ENCODE measurements at places on chromosomes 3 and 15.

DNA sequence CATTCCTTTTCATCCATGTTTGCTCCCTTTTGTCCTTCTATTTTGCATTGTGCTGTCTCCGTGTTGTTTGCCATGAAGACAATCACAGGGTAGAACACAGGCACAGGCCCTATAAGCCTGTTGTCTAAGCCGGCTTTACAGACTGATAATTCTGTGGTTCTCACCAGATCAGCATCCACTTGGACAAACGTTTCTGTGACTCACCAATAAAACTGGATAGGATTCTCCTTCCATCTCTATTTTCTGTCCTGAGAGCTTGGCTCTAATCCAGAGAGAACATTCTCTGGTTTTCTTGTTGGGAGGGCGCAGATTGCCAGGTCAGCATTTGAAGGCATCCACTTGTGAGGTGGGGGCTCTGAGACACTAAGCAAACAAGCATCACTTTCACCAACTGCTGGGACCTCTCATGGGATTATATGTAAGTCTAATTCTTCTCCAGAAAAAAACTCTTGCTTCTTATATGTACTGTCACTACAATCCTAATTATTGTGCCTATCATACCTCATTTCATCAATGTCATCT lies 101.6 kb downstream of the ERC2 start:
- DNase-seq = no peak

DNA sequence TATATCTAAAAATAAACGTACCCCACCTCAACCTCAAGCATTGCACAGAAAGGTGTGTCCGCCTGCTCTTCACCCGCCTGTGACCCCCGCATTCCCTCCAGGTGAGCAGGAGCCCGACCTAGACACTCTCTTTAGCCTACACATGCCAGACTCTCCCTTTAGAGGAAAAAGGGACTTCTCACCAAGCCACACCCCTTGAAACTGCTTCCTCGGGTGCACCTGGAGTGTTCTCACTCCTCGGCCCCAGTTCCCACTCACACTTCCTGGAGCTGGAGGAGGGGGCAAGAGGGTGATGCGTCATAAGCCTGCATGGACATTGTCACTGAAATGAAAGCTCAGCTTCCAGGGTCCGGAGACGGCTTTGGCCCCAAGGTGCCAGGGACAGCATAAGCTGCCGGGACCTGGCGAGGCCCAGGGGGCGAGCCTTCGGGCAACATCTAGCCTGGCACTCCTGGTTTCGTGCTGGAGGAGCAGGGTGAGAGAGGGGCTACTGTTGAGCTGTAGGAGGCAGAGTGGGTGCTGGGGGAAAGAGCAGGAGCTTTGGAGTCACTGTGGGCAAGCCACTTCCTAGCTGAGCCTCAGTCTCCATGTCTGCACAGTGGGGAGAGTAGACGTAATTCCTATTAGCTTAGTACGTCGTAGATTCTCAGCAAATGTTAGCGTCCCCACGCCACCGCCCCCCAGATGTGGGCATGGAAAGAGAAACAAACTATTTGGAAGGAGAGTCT lies 9.8 kb upstream of the MUC4 start:
- DNase-seq = no peak

GRCh38 chr3:177904621-177905020 lies 631.6 kb upstream of the KCNMB2 start:
- no peak for DNase-seq

- DNase-seq = no peak
Measured at GRCh38 chr3:111238885-111239284, 167.3 kb downstream of the NECTIN3 start.

GRCh38 chr15:20386198-20386597 lies 155.4 kb downstream of the GOLGA6L6 start:
- DNase-seq = no peak

DNA sequence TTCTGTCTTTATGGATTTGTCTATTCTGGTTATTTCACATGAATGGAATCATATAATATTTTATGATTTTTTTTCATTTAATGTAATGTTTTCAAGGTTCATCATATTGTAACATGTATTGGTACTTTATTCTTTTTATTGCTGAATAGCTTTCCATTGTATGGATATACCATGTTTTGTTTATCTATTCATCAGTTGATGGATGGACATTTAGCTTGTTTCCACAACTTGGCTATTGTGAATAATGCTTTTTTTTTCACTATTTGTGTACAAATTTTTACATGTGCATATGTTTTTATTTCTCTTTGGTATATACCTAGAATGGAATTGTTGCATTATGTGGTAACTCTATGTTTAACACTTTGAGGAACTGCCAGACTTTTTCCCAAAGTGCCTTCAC lies 64.7 kb downstream of the PFN2 start:
- no peak for DNase-seq

- peak; percentile 25 for DNase-seq
Measured at GRCh38 chr3:107740992-107741896, 218.5 kb downstream of the BBX start.

DNA sequence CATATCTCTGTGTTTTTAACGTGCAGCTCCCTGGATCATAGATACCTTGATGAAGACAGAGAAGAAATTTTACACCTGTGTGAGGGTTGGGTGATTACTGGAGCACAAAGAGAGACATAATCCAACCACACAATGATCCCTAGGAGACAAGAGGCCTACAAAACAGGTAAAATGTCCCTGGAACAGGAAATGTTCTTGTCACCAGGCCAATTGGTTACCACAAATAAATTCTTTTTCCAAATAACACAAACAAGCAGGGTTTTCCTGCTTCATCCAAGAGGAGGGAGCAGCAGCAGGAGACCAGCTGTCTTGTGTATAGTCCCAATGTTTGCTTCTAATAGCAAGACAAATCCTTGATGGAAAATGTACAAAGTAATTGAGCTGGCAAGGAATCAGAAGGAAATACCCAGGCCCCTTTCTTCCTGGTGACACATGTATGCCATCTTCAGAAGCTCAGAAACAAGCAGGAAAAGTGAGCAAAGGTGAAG lies 1.4 kb downstream of the MGLL start:
- no peak for DNase-seq

DNA sequence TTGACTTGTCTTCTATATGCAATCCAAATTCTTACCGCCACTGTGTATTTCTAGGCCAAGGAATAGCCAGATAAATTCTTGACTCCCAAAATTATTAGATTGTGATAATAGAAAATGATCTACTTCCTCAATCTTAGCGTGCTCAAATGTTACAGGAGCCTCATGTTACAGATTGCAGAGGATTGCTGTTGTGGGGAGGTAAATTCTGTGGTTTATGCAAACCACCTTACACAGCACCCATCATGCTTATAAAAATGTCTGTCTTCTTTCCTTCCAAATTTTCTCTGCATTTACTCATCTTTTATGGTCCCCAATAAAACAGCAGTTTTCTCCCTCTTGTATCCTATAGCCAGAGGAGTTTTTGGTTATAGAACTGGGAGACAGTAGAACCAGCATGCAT lies 420.2 kb upstream of the ROBO1 start:
- no peak for DNase-seq

DNA sequence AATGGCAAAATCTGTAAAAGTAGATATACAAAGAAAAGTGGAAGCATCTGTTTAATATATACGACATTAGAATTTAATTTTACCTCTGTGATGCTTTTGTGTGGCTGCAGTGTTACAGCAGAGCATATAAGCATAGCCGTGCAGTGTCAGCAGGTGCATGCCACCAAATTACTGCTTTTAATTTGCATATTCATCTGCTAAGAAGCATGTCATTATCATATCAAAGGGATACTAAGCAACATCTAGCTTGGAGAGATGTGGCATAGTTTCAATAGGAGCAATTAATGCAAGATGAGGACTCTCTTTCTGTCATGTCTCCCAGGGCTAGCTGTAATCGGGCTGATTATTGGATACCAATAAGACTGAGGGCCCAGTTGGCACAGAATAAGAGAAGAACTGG lies 214.4 kb upstream of the SOX2 start:
- DNase-seq = no peak

DNA sequence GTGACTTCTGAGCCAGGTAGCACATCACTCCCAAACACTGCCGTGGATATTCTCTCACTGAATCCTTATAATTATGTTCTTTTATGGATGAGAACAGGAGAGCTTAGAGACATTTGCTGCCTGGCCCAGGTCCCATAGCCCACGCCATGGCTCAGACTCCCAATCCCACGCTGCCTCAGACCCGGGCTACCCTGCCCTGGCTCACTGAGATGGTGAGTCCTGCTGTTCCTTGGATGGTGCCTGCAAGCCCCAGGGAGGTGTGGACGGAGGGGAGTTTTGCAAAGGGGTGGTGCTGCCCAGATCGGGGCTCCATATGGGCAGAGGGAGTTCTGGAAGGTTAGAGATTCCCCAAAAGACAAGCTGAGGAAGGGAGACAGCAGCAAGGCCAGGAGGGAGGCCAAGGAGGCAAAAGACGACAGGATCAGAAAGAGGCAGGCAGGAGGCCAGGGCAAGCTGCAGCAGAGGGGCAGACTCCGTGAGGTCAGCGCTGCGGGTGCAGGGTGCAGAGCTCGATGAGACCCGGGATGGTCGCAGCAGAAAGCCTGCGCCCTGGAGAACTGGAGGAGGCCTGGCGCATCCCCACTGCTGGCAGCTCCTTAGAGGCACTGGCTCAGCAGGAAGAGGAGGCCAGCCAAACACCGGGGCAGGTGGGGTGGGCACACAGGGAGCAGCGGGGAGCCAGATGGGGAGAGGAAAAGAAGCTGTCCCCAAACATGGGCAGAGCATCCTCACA lies 95.7 kb upstream of the ALDH1A3 start:
- no peak for DNase-seq

- no peak for DNase-seq
Measured at GRCh38 chr3:66256806-66257205, 36.0 kb downstream of the SLC25A26 start.

DNA sequence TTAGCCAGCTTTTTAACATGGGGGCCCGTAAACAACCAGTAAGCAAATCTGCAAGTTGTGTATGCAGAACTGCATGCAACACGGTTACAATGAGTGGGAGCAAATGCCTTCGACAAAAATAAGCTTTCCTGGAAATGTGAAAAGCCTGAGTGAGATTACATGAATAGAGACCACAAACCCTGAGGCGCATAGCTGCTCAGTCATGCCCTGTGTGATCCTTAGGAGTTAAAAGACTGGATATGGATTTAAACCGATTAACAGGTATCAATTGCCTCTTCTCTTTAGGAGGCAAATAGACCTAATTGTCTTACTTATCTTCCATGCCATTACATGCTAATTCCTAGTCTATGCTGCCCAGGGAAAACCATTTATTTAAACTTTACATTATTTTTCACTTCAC lies 810.3 kb downstream of the ROBO1 start:
- no peak for DNase-seq

DNA sequence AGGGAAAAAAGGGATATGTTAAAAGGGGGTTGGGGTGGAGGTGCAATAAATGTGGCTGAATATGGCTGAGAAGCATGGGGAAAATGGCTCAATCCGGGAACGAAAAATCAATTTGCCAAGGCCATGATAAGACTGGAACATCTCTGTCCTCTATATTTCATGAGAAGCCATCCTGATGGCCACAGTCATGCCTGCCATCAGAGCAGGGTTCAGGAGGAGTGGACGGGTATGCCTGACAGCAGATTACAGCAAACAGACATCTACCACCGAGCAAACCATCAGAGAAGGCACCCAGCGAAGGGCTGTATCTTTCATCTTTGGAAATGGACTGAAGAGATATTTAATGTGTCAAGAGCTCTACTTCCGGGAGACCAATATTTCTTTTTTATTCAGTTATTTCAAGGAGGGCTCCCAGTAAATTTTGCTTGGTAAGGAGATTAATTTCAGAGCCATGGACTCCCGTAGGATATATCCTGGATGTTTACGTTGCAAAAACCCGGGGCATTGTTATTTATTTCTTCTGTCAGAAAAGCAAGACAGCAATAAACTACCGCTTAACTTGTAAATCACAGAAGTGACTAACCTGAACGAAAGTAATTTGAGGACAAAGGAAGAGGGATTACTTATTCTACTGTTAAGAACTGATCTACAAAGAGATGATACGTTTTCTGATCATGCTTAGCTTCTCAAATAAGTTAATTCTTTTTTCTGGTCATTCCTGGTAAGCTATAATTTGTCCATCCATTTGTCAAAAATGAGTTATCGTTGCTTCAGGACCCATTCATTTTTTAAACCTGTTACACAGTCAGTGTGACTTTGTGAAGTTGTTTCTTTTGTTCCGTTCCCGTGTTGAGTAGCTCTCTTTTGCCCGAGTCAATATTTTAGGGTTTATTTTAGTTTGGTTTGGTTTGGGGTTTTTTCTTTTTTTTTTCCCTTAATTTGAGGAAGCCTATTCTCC lies 80.6 kb upstream of the CHD2 start:
- no peak for DNase-seq

- peak; percentile 57 for DNase-seq
Measured at GRCh38 chr3:156615592-156616173, 58.7 kb upstream of the TIPARP start.

GRCh38 chr15:62773369-62774165 lies 269.0 kb upstream of the TPM1 start:
- no peak for DNase-seq

DNA sequence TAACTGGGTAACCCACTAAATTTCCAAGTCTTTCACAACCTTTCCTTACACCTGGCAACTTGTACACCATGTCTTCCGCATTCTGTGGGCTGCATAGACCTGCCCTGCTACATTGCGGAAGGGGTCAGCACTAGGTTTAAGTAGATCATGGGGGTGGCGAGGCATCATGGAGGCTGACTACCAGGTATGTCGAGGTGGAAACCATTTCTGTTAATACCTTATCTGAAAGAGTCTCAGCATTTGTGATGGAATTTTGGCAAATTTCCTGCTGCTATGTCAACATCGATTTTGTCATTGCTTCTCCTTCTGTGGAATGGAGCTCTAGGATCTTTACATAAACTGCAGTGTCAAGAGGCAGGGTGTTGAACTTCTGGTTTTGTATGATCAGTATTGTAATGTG lies 187.2 kb downstream of the GHSR start:
- no peak for DNase-seq

GRCh38 chr3:112746675-112747280 lies 99.9 kb downstream of the CD200R1L start:
- no peak for DNase-seq

DNA sequence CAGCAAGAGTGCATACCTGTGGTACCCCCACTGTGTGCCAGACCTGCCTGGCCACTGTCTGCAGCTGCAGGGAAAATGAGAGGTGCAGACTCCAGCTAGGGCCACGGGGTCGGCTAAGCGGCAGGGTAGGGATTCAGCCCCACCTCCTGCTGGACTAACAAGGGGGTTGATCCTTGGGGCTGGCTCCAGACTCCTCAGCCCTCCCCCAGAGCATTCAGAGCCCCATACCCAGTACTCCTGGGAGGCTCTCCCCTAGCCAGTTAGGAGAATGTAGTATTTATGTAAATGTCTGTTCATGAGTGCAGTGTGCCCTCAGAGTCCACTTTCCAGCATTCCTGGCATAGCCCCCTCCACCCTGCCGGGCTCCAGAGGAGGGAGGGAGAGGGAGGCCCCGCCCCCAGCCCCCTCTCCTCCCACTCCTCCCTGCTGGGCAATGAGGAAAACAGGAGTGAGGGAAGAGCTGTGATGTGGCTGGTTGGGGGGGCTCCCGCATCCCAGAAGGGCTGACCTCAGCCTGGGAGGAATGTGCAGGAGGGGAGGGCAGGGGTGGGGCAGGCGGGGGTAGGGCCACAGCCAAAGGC lies 4.5 kb upstream of the SEMA3B start:
- no peak for DNase-seq

- no peak for DNase-seq
Measured at GRCh38 chr15:92400980-92401787, 7.5 kb downstream of the ST8SIA2 start.

- no peak for DNase-seq
Measured at GRCh38 chr3:30308131-30308530, 298.3 kb upstream of the TGFBR2 start.

GRCh38 chr15:40430271-40430805 lies 10.4 kb upstream of the BAHD1 start:
- DNase-seq = peak; percentile 6

- DNase-seq = no peak
Measured at GRCh38 chr3:78004571-78004970, 964.7 kb downstream of the ROBO2 start.
